ENCODE measurements at places on chromosomes 16 and 17.

- no peak for DNase-seq
These were observed 15.1 kb downstream of the ZC3H18 start for GRCh38 chr16:88585269-88585668.

DNA sequence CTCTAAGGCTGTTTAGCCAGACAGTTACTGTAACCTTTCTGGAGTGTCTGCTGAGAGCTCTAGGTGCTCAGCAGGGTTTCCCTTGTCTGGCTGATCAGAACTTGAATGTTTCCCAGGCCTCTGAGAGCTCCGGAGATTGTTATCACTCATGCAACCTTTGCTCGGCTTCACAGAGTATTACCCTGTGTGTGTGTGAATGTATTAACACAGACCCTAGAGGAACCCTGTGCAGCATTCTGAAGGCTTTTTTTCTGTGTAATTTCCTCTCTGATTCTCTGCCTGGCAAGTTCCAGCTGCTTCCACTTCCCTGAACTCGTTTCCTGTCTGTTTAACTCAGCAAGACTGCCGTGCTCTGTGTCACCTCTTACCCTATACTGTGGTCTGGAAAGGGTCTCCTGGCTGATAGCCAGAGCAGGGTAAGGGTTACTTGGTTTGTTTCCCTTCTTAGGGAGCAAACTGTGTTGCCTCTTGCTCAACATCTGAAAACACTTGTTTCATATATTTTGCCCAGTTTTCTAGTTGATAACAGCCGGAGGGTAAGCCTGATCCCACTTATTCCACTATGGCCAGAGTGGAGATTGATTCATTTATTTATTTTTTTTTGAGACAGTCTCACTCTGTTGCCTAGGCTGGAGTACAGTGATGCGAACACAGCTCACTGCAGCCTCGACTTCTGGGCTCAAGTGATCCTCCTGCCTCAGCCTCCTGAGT, 21.7 kb downstream of the PRMT7 start:
- DNase-seq, result no peak

DNA sequence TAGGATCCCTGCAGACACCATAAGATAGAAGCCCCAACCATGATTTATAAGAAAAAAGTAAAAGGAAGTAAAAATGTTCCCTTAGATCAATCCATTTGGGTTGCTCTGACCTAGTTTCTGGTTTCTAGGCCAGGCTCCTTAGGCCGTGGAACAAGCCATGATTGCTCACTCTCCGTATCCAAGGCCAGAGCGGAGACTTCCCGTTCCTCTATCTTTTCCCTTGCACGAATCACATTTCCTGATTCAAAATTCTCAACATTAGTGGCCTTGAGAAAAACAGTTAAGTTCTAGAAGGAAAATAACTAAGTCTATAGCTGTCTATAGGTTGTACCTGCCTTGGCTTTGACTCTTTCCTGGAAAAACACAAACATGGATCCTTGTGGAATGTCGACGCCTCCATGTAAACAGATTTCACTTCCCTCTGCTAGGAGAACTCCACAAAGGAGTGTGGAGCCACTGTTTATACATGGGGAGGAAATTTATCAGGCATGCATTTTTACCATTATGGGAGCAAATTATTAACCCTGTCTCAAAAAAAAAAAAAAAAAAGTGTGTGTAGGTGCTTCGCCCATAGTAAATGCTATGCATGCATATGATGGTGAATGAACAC, 149.6 kb downstream of the ZFHX3 start:
- DNase-seq, result no peak

- DNase-seq, result no peak
These were observed 255.9 kb upstream of the PMFBP1 start for GRCh38 chr16:72427783-72428331.

GRCh38 chr17:51046514-51047384, 73.9 kb downstream of the SPAG9 start:
- DNase-seq, result no peak

GRCh38 chr17:72812823-72813222, 279.7 kb downstream of the SLC39A11 start:
- DNase-seq, result no peak

DNA sequence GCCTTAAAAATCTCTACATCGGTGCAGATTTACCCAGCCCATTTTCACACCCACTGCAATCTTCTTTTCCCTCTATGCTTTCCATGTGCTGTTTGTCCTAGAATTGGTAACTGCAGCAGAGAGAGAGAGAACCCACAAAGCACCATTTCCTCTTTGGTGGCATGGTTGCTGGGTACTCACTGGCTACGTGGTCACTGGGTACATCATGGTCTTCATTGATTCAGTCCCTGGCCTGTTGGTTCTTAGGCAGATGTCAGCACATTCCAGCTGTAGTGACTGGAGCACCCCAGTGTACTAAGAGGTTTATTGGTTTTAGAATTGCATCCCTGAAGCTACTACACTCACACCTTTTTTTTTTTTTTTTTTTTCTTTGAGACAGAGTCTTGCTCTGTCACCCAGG, 156.1 kb upstream of the CACNG5 start:
- no peak for DNase-seq

GRCh38 chr17:39235555-39236449, 10.1 kb upstream of the STAC2 start:
- DNase-seq, result peak; percentile 82

DNA sequence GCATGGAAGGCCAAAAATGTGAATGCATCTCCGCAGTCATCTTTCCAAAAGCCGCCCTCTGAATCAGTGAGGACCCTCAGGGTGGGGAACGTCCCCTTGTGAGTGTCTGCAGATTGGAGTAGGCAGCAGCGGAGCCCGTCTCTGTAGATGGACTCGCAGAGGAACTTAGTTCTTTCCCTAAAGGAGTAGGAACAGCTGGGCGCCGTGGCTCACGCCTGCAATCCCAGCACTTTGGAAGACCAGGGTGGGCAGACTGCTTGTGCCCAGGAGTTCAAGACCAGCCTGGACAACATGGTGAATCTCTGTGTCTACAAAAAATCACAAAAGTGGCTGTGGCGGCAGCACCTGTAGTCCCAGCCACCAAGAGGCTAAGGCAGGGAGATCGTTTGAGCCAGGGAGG, 53.7 kb downstream of the WDR45B start:
- no peak for DNase-seq

GRCh38 chr17:14513835-14514234, 213.0 kb downstream of the HS3ST3B1 start:
- no peak for DNase-seq

GRCh38 chr17:58006924-58007780, at the start of gene SRSF1:
Gene SRSF1 (minus strand): TSS chr17:58007246. CDS start chr17:58007137, 109 bp downstream.
- DNase-seq, result peak; percentile 90

DNA sequence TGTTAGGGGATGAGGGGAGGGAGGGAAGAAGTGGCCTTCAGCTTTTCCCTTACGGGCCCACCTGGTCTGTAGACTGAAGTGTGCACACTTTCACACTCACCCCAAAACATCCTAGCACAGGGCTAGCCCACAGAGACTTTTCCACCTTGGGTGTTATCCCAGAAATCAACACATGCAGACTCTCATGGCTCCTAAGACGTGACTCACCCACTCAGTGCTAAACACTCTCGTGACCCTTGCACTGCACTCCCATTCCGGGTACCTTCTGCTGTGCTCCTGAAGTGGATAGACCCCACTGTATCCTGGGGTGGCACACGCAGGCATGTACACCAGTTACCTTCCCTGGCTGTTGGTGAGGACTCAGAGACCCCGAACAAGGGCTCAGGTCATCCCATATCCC, 23.0 kb upstream of the ABCC3 start:
- DNase-seq, result no peak

DNA sequence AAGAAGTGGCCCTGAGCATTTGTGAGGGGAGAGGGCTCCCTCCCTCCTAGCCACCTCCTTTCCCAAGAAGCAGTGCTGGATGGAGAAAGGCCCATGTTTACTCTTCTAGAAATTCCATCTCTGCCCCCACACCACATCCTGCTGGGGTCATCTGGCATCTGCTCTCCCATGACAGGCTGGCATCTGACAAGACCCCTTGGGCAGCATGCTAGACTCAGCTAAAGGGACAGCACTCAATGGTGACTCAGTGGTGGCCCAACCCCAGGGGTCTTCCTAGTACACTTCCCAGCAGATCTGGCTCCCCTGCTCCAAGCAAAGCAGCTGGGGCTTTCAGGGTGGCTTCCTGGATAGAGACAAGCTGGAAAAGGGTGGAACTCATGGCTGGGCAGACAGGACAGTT, 14.4 kb downstream of the SLC38A7 start:
- DNase-seq, result peak; percentile 6

GRCh38 chr17:64219571-64219970, 43.5 kb downstream of the TEX2 start:
- DNase-seq, result peak; percentile 39

- no peak for DNase-seq
These were observed 11.4 kb downstream of the CIITA start for GRCh38 chr16:10888320-10888937.

DNA sequence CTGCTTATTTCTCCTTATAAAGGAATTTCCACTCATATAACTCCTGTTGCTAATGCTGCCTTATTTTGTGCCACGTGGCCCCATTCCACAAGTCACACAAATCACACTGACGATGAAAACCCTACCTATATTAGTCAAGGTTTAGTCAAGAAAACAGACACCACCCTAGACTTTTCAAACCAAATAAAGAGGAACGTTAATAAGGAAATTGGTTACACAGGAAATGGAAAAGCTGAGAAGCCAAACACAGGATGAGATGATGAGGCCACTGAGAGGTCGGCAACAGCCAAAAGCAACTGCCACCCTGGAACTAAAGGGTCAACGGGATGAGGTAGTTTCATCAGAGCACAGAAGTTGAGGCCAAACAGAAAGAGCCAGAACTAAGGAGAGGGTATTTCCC, 47.3 kb upstream of the ALOX12 start:
- no peak for DNase-seq

- no peak for DNase-seq
These were observed 39.2 kb downstream of the ARHGAP23 start for GRCh38 chr17:38467491-38467890.

GRCh38 chr16:1772362-1772907, at the start of gene EME2:
Gene EME2 (plus strand): TSS chr16:1772810. CDS start chr16:1773228, 418 bp downstream.
- DNase-seq, result peak; percentile 69

DNA sequence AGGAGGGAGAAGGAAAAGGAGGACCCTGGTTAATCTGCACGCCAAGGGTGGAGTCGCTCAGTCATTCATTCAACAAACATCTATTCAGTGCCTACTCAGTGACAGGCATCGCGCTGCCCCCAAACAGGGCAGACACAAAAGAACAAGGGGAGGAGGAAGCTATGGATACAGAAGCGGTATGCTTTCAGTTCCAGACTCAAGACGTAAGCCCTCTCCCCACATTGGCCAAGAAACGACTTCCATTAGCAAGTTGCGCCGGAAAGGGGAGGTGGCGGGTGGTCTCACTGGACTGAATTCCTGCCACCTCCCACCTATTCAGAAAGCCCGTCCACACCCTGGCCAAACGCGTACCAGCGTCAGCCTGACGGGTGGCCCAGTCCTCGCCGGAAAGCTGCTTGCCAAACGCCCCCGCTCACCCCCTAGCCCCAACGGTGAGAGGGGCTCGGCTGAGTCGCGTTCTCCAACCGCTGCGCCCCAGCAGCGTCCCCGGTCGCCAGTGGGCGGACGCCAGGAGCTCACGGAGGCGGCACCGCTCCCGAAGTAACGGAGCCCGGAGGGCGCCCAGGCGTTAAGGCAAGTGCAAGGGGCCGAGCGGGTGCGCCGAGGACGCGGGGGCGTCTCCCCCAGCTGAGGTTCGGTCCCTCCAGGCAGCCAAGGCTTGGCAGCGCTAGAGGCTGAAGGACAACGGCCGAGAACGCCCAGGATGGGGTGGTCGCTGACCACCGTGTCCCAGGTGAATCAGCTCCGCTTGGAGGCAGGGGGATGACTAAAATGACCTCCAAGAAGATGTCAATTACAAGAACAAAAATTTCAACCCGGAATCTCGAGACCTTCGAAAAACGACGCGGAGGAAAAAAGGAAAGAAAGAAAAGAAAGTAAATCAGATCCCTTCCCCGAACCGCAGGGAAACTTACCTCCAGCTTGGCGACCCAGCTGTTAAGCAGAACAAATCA, 470.7 kb downstream of the SOX9 start:
- no peak for DNase-seq

DNA sequence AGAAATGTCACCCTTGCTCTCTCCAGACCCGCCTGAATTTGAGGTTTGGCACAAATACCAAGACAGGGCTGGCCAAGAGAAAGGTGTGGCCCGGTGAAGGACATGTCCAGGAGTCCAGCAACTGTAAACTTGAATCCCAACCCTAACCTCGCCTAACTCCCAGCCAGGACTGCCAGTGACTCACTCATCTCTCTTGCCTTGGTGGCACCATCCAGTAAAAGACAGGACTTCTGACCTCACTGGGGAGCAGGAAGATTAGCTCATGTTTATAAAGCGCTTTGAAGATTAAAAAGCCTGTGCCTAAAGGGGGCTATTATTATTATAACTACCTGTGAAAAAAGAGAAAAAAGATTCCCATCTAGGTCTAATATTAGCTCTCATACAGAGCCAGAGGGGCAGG, 335.3 kb downstream of the SOX9 start:
- DNase-seq, result no peak

DNA sequence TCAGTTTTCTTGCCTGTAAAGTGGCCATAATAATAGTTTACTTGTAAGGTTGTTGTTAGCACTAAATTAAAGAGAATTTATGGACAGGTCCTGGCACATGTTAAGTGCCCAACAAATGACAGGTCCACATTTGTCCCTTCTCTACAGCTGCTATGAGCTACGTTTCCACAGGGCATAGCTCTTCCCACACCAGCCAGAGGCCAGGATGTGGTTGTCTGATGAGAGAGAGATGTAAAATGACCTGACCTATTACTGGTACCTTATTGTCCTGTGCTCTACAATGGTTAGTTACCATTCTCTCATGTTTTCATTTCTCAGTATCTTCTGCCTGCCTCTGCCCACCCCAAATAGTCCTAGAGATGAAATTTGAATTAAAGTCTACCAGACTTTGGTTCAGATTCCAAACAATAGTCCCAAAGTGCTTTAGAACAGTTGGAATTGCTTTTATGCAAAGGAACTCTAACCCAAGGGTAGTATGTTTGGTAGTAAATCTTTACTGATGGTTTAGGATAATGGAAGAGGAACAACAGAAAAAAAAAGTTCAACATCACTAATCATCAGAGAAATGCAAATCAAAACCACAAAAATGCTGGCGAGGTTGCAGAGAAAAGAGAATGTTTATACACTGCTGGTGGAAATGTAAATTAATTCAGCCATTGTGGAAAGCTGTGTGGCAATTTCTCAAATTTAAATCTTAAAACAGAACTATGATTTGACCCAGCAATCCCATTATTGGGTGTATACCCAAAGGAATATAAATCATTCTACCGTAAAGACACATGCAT, 57.1 kb upstream of the ANKFN1 start:
- no peak for DNase-seq

DNA sequence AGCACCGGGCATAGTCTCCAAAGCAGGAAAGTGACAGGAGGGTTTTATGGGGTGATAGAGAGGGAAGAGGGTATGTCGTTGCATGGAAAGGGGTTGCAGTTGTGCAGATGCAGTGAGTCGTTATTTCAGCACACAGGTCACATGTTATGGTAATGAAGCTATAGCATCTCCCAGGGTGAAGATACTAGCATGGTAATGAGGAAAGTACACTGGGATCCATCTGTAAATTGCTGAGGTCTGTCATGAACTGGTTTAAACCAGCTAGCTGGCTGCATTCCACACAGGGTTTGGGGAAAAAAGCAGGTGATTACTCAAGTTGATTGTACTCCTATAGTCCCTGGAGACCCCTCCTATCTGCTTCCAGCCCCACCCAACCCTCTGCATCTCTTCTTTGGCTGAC, 11.7 kb downstream of the COX11 start:
- no peak for DNase-seq

Data from K562 (cell line).